Occipital lobe (tissue), 3 donors: ENCODE measurements at places on chromosomes 11 and 22.

DNA sequence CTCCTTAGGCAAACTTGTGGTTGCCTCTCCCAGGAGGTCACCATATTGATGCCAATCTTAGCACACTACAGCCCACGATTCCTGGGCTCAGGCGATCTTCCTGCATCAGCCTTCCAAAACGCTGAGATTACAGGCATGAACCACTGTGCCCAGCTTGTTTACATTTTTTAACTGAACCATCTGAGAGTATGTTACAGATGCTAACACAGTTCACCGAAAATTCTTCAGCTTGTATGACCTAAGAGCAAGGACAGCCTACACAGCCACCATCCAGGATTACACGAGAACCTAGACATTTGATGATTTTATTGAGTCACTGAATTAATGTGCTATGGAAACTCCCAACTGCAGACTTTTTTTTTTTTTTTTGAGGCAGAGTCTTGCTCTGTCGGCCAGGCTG lies 5.8 kb upstream of the LGALS1 start:
- DNase-seq = no peak

DNA sequence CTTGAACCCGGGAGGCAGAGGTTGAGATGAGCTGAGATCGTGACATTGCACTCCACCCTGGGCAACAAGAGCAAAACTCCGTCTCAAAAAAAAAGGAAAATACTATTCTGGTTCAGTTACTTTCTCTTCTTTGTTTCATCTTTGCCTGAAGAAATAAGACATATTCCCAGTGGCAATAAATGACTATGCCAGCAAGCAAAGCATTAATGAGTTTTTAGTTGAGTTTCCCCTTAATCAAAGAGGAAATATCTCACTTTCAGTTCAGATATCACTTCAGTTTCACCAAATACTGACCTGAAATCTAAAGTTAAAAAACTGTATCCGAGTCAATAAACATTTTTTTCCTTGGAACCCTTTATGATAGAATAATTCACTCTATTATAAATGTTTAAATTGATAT lies 10.4 kb downstream of the PISD start:
- no peak for DNase-seq

DNA sequence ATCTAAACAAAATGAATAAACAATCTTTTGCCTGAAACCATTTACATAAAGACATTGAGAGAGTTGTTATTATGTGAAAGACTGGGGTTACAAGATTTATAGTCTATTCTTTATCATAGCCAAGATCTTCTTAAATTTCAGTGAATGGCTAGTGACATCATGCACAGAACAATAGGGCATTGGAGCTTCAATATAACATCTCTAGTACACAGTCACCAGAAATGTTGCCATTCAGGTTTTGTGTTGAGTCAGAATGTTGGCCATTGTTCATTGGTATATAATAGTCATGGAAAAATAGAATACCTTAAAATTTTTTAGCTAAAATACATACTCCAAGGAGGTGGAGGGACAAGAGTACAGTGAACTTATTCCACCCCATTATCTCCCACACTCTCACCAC lies 44.3 kb downstream of the SLC5A12 start:
- no peak for DNase-seq

- no peak for DNase-seq
Measured at GRCh38 chr22:40181323-40181722, 3.6 kb downstream of the TNRC6B start.

- no peak for DNase-seq
Measured at GRCh38 chr22:44940130-44940529, 69.7 kb downstream of the PHF21B start.

GRCh38 chr11:43238341-43238740 lies 73.5 kb upstream of the API5 start:
- no peak for DNase-seq

GRCh38 chr11:124081483-124081882 lies 33.8 kb upstream of the VWA5A start:
- no peak for DNase-seq

- DNase-seq = no peak
Measured at GRCh38 chr11:68970921-68971636, 9.7 kb downstream of the MRGPRD start.

DNA sequence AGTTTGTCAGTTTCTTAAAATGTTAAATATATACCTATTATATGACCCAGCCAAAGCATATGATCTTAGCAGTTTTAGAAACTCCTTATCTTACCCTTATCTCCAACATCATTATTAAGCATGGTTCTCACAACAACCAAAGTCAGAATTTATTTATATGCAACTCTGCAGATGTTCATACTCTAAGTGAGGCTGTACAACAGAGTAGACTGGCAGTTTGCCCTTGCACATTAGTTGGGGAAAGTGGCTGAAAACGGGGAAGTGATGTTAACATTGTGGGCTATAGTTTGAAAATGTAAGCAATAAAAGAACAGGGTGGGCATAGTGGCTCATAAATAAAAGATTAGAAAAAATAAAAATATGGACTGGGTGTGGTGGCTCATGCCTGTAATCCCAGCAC lies 49.7 kb downstream of the ATG16L2 start:
- DNase-seq = no peak

DNA sequence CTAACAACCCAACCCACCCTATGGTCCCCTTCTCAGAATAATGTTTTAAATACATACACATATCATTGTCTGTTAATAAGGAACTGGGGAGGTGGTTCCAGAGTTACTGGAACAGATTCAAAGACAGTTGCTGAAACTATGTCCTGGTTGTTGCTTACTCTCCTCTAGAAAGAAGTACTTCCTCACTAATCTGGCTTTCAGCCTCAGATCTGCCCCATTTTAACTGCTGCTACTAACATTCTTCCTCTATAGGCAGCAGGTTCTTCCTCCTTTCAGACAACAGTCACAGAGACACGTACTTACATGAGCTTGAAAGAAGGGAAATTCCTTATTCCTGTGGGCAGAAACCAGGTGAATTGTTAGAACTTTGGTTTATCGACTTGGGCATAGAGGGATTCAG lies 8.1 kb upstream of the NEU3 start:
- DNase-seq = no peak

GRCh38 chr22:34036931-34037330 lies 116.7 kb upstream of the LARGE1 start:
- DNase-seq = no peak
